HT-29 (cell line): ENCODE measurements at places on chromosomes 3 and 15. TPM values are rescaled to one million over a fixed set of nuclear protein-coding genes. Genes with fewer than 3 reads are reported as not detected.

- no peak for DNase-seq
Measured at GRCh38 chr3:42735615-42736014, 33.0 kb upstream of the HHATL start.

The FBXW12 gene
- not detected in 2 replicates for total RNA-seq

The MEX3B gene
- total RNA-seq, result 0.92 and 1.7 TPM in 2 replicates

DNA sequence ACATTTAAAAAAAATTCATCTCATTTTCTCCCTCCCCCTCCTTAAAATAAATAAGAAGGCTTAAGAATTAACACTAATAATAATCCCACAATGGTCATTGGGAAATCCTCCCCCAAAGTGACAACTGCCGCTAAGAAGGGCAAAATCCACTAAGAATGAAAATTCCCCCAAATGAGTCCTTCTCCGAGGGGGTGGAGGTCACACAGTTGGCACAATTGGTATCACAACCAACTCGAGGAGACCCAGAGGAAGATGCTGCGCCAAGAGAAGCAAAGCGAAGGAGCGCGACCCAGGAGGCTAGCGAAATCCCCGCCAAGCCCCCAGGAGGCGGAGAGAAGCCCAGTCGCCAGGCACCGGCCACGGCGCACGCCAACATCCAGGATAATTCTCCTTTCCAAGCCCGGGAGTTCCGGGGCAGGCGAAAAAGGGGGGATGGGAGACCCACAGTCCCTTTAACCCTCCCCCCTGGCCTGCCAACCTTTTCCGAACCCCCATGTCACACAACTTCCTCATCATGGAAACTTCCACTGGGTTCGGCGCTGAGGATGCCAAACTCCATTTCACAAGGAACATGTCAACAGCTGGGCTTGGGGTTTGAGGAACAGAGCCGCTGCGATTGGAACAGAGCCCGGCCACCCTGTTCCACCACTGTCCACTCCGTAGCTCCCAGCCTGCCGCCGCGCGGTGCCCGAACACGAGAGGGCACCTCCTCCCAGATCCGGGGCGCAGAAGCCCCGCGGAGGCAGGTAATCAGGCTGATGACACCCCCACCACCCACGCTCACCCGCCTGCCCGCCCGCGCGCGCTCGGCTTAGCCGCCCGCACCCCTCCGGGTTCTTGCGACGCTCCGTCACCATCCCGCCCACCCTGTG lies 668 bp downstream of the THRB start:
- peak; percentile 34 for DNase-seq

The CD200 gene
- 0.39 and 0.71 TPM in 2 replicates for total RNA-seq

DNA sequence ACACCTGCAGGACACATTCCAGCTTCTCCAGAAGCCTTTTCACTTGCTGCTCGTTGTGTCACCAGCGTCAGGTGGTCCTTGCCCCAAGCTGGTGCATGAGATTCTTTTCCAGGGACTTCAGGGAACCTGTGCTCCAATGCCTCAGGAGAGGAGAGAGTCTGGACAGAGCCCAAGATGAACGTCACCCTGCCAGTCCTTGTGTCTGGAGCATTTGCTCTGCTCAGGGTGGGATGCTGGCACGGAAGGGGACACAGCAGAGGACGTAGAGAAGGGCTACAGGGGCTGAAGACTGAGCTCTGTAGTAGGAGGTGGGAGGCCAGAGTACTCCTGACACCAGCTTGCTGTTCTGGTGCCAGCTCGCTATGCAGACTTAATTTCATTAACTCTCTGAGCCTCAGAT lies 262.1 kb downstream of the XXYLT1 start:
- no peak for DNase-seq

The NR2E3 gene
- 0.13 and 0.46 TPM in 2 replicates for total RNA-seq

The POLG gene
- 159 and 161 TPM in 2 replicates for total RNA-seq

DNA sequence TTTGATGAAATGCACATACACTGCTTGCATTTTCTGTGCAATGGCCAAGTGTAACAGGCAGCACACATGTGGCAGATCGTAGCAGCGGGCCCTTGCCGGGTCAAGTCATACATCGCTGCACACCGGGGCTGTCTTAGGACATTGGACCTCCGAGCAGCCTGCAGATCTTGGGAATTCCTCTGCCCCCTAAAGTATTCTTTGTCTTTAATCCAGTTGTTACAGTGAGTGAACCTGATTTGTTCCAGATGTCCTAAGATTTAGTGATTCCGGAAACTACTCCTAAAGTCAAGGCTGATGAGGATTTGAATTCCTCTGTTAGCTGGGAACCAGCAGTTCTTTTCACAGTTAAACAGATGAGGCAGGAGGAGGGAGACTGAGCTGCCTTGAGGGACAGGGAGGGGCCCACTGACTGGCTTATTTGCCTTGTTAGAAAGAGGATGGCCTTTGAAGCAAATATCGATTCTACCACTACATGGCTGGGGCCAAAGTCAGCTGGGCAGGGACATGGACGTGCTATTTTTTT lies 190.7 kb upstream of the CTDSPL start:
- no peak for DNase-seq

DNA sequence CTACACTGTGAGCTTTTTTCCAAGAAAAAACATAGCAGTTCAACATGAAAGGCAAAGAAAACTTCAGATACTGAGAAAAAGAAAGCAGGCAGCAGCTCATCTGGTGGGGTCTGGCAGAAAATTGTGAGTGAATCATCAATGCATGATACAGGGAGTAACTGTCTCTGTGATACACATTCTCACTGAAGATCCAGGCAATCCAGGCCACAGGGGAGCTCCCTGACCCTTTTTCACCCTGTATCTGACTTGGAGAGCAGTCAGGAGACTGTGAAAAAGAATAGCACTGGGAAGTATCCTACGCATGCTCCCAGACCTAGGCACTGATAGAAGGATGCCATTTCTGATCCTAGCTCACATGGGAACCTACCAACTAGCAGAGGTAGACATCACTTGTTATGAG lies 269.8 kb downstream of the MBNL1 start:
- DNase-seq, result no peak

The GPR149 gene
- total RNA-seq, result not detected in 2 replicates

The SLC9C1 gene
- total RNA-seq, result not detected in 2 replicates

The UROC1 gene
- not detected in 2 replicates for total RNA-seq

DNA sequence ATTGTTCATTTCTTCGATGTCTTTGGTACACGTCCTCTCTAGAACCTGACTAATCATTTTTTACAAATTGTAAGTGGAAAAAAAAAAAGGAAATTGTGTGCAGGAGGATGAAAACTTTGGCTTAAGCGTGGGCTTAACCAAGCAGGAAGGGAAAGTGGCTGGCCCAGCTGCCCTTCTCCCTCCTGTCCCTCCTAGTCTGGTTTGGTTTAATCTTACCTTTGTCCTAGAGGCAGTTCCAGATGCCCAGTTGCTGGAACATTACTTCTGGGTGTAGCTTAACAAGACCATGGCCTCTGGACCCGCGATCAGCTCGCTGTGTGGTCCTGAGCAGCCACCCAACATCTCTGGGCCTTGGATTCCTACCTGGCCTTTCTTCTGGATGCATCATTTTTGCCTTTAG lies 15.4 kb downstream of the PAQR5 start:
- DNase-seq, result peak; percentile 90

The MAPK6 gene
- 22.8 and 24.5 TPM in 2 replicates for total RNA-seq

The TERC gene
- 748 and 829 TPM in 2 replicates for total RNA-seq

The ROPN1B gene
- 0.69 and 1.5 TPM in 2 replicates for total RNA-seq

GRCh38 chr3:46371519-46372340 lies 984 bp downstream of the CCR5 start:
- no peak for DNase-seq

DNA sequence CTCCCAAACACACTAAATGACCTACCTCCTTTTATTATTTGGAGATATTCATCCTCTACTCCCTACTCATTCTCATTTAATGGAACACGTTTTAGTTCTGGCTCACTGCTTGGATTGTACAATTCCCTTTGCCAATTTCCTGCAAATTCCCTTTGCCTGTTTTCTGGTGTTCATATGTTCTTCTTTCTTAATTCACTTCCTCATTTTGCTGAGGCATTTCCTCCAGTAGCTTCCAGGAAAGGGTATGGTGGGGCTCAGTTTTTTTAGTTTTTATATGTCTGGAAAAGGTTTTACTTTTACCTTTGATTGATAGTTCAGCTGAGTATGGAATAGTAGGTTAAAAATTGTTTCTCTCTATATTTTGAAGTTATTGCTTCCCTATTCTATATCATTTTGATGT lies 143.6 kb upstream of the GOLIM4 start:
- no peak for DNase-seq

GRCh38 chr3:101039285-101039684 lies 46.1 kb upstream of the ABI3BP start:
- DNase-seq, result peak; percentile 29
